Pericardium fibroblast (primary cell): ENCODE measurements at places on chromosomes 6 and 20. TPM values are rescaled to one million over a fixed set of nuclear protein-coding genes. Genes with fewer than 3 reads are reported as not detected.

The DLK2 gene
- 0.23 and 5.8 TPM in 2 replicates for total RNA-seq

The RBPJL gene
- not detected in 2 replicates for total RNA-seq

The FERMT1 gene
- total RNA-seq = 3.7 and 4.2 TPM in 2 replicates

The MAP7 gene
- total RNA-seq = 0.12 TPM in 1 of 2 replicates, not detected in the other

The BPIFA1 gene
- total RNA-seq = not detected in 2 replicates

The SERINC1 gene
- total RNA-seq = 138 and 149 TPM in 2 replicates

The TRAPPC3L gene
- total RNA-seq = 0.47 TPM in 1 of 2 replicates, not detected in the other

The DUSP15 gene
- 0.09 and 0.70 TPM in 2 replicates for total RNA-seq

The SOBP gene
- 4.0 and 5.2 TPM in 2 replicates for total RNA-seq

The BPIFB6 gene
- not detected in 2 replicates for total RNA-seq

The MYH7B gene
- 0.12 TPM in 1 of 2 replicates, not detected in the other for total RNA-seq

The RAET1L gene
- not detected in 2 replicates for total RNA-seq

The HLA-DMB gene
- total RNA-seq = 0.23 TPM in 1 of 2 replicates, not detected in the other

The TTLL9 gene
- not detected in 2 replicates for total RNA-seq

The GPR31 gene
- not detected in 2 replicates for total RNA-seq

The PCNA gene
- total RNA-seq = 43.3 and 59.5 TPM in 2 replicates

The TP53TG5 gene
- not detected in 2 replicates for total RNA-seq

The EBF4 gene
- total RNA-seq = 1.7 and 2.1 TPM in 2 replicates

The DCDC2 gene
- not detected in 2 replicates for total RNA-seq

The PTCHD4 gene
- 0.23 and 2.5 TPM in 2 replicates for total RNA-seq

The ZNF391 gene
- total RNA-seq = 1.1 and 10.0 TPM in 2 replicates

The SNAP91 gene
- 0.12 TPM in 1 of 2 replicates, not detected in the other for total RNA-seq

The TSHZ2 gene
- total RNA-seq = 0.35 and 16.3 TPM in 2 replicates

The NPBWR2 gene
- not detected in 2 replicates for total RNA-seq

The GSTA3 gene
- not detected in 2 replicates for total RNA-seq

The LY6G5C gene
- total RNA-seq = 0.43 TPM in 1 of 2 replicates, not detected in the other

The APOM gene
- total RNA-seq = 0.51 and 3.2 TPM in 2 replicates

The SLC4A11 gene
- total RNA-seq = 1.4 TPM in 2 replicates

The TRIM15 gene
- not detected in 2 replicates for total RNA-seq

The KCNK16 gene
- total RNA-seq = not detected in 2 replicates
